ENCODE measurements at places on chromosomes 3 and 15. TPM values are rescaled to one million over a fixed set of nuclear protein-coding genes. Genes with fewer than 3 reads are reported as not detected.

GRCh38 chr3:120767106-120767505 is 24.6 kb downstream of the GTF2E1 start:
- peaks cover 18% of the 10 kb centered on the region for H3K4me1 ChIP-seq
- no peaks in the 10 kb centered on the region for H3K27me3 ChIP-seq
- peaks cover 8% of the 10 kb centered on the region for H3K36me3 ChIP-seq
- no peak overlapping the region for H3K4me3 ChIP-seq
- DNase-seq, result no peak
- H3K27ac ChIP-seq, result no peak overlapping the region

DNA sequence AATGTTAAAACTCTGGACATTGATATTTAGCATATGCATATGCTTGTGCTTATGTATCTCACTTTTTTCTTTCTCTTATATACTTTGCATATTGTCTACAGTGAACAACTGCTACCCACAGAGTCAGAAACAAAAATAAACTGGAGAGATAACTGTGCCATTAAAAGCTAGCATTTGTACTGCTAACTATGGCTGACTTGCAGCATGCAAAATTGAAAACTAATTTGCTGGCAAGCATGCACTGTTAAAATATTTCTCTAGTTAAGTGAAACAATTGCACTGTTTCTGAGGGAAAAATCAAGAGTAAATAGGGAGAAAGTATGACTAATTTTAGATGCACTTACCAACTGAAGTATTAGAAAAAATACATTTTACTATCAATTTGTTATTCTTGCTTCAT is 177.8 kb downstream of the CBLB start:
- peaks cover 22% of the 10 kb centered on the region for H3K36me3 ChIP-seq
- H3K4me1 ChIP-seq, result peaks cover 6% of the 10 kb centered on the region
- DNase-seq, result no peak
- no peaks in the 10 kb centered on the region for H3K27me3 ChIP-seq
- H3K27ac ChIP-seq, result no peak overlapping the region

CCRL2 gene
- total RNA-seq, result not detected

DNA sequence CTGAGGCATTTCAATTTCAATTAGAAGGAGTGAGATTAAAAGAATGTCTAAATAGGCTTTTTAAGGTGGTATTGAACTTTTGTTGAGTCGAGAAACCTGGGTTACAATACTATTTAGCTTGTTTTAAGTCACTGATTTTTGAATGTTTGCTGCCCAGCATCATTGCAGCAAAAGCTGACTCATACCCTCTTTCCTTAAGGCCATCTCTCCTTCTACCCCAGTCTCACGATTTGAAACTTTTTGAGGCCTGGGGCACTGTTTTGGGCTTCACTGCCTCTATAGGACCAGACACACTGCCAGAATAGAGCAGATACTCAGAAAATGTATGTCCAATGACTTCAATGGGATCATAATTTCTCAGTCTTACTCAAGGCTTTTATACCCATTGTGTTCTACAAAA is 319.6 kb upstream of the TGFBR2 start:
- H3K4me3 ChIP-seq, result peak overlapping the region; percentile 26
- no peaks in the 10 kb centered on the region for H3K27me3 ChIP-seq
- DNase-seq, result peak; percentile 52
- peak overlapping the region; percentile 69 for H3K27ac ChIP-seq
- H3K36me3 ChIP-seq, result peaks cover 5% of the 10 kb centered on the region

DNA sequence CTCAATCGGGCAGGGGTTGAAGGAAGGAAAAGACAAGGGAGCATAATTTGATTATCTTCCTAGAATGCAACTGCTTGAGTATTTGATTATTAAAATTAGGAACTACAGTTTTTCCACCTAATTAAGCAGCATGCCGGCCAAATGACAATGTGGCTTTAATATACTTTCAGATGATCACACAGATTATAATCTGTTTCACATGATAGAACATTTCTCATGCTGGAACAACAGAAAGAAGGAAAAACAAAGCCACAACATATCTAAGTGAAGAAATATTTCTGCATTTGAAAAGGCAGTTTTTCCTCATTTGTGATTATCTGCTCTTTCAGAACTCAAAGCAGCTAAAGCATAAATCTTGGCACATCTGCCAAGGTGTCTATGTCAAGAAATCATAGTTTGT is 82.7 kb downstream of the STRIT1 start:
- no peak overlapping the region for H3K4me3 ChIP-seq
- no peaks in the 10 kb centered on the region for H3K36me3 ChIP-seq
- H3K27ac ChIP-seq, result no peak overlapping the region
- no peak for DNase-seq

DNA sequence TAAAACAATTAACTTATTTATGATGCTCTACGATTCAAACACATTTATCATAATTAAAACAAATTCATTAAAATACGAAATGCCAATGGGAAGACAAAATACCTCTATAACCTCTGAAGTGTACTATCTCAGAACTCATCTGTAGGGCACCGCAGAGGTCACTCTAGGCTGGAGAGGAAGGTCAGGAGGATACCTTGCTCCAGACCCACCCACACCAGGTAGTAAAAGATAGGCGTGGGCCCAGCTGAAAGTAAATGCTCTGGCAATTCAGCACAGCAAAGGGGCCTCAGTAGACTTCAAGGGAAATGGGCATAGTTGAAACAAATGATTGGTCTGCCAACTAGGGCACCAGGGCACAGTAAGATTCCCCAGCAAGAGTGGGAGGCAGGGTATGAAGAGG is 26.0 kb upstream of the SPPL2A start:
- no peaks in the 10 kb centered on the region for H3K27me3 ChIP-seq
- no peaks in the 10 kb centered on the region for H3K4me1 ChIP-seq
- no peak overlapping the region for H3K4me3 ChIP-seq
- no peaks in the 10 kb centered on the region for H3K36me3 ChIP-seq
- H3K27ac ChIP-seq, result no peak overlapping the region

DNA sequence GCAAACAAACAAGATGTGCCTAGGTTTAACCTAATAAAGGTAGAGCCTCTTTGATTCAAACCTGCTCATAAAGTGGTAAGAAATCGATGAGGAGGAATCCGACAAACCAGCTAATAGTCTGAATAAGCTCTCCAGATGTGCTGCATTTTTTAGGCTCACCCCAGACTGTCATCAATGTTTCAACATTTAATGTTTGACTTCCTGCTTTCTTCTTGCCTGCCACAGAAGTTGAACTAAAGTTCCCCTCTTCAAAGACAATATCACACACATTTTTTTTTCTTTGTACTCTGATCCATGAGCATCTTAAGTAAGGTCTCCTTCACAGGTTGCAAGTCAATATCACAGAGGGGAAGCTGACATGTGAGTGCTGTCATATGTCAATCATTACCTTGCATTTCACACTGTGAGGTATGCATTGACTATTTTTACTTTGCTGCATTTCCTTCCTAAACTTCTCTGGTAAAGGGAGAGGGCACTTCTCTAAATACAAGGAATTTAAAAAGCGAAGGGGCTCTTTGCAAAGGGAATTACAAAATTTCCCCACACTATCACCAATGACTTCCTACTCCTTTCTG is 172.3 kb upstream of the MCTP2 start:
- no peaks in the 10 kb centered on the region for H3K36me3 ChIP-seq
- DNase-seq, result no peak
- no peak overlapping the region for H3K4me3 ChIP-seq
- peaks cover 11% of the 10 kb centered on the region for H3K4me1 ChIP-seq

KLHDC8B gene
- 2.4 TPM for total RNA-seq

- no peak overlapping the region for H3K4me3 ChIP-seq
- H3K27ac ChIP-seq, result no peak overlapping the region
- no peaks in the 10 kb centered on the region for H3K4me1 ChIP-seq
- H3K36me3 ChIP-seq, result no peaks in the 10 kb centered on the region
Measured at GRCh38 chr15:37771465-37771864, 163.0 kb upstream of the TMCO5A start.

- no peak overlapping the region for H3K4me3 ChIP-seq
- H3K4me1 ChIP-seq, result peaks cover 15% of the 10 kb centered on the region
- H3K36me3 ChIP-seq, result no peaks in the 10 kb centered on the region
- DNase-seq, result no peak
- no peaks in the 10 kb centered on the region for H3K27me3 ChIP-seq
- no peak overlapping the region for H3K27ac ChIP-seq
Measured at GRCh38 chr3:7193269-7193668, 332.4 kb downstream of the GRM7 start.

DNA sequence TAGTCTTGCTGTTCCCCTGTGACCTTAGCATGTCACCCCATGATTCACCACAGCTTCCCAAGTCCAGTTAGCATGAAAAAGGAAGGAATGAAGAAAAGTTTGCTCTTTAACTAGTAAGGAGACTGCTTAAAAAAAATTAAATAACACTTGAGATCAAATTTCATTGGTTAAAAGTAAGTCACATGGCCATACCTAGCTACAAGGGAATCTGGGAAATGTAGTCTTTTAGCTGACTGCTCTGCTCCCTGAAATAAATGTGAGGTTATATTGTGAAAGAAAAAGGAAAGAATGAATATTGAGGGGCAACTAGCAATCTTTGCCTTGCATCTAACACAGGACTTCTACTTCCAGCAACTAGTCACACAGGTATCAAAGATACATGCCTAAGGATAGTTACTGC is 84.7 kb upstream of the LRRN1 start:
- no peak for DNase-seq
- no peaks in the 10 kb centered on the region for H3K36me3 ChIP-seq

GRCh38 chr3:70020906-70021660 is 21.6 kb downstream of the SAMMSON start:
- H3K4me3 ChIP-seq, result no peak overlapping the region
- no peaks in the 10 kb centered on the region for H3K36me3 ChIP-seq
- peaks cover 26% of the 10 kb centered on the region for H3K27me3 ChIP-seq
- H3K27ac ChIP-seq, result no peak overlapping the region

GRCh38 chr15:45307230-45307924 is 55.3 kb downstream of the SLC28A2 start:
- peak overlapping the region; percentile 35 for H3K4me3 ChIP-seq
- H3K27me3 ChIP-seq, result peaks cover 21% of the 10 kb centered on the region
- no peaks in the 10 kb centered on the region for H3K36me3 ChIP-seq
- no peak overlapping the region for H3K27ac ChIP-seq
- peaks cover 6% of the 10 kb centered on the region for H3K4me1 ChIP-seq
- DNase-seq, result peak; percentile 37

- no peak overlapping the region for H3K27ac ChIP-seq
- peaks cover 9% of the 10 kb centered on the region for H3K4me1 ChIP-seq
Measured at GRCh38 chr15:77026501-77027110, 31.7 kb downstream of the PSTPIP1 start.

CCDC33 gene
- total RNA-seq, result not detected

DNA sequence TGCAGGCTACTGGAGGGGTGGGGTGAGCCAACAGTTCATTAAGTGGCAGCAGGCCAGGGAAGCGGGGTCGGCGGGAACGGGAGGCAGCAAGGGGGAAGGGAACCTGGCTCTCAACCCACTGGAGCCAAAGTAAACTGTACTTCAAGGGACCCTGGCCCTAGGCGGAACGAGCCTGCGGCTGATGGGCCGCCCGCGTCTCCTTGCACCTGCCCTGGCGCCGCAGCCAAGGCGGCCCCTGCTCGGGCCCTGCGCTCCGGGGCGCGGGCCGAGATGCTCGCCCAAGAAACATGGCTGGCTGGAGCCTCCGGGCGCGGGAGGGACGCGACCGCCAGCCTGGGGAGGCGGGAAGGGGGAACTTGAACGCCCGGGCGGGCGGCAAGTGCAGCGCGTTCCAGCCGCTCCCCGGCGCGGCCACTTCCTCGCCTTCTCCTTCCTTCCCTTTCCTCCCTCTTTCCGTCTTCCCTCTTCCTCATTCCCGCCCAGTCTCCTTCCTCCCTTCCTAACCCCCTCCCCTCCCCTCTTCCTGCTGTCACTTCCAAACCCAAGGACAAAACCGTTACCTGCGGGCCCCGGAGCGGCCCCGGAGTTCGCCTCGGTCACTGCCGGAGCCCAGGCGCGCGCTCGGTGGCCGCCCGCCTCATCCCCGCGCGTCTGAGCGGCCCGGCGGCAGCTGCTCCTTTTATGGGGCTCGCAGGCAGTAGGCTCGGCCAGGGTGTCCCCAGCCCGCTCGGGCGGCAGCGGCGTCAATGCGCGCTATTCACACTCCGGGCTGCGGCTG is 489.7 kb downstream of the MAGI1 start:
- H3K36me3 ChIP-seq, result no peaks in the 10 kb centered on the region
- H3K27me3 ChIP-seq, result no peaks in the 10 kb centered on the region
- H3K4me1 ChIP-seq, result peaks cover 5% of the 10 kb centered on the region
- H3K4me3 ChIP-seq, result no peak overlapping the region
- DNase-seq, result no peak

All from MCF 10A (cell line).